CD4-positive, alpha-beta T cell (primary cell): ENCODE measurements at places on chromosomes 16 and 17. TPM values are rescaled to one million over a fixed set of nuclear protein-coding genes. Genes with fewer than 3 reads are reported as not detected.

DNA sequence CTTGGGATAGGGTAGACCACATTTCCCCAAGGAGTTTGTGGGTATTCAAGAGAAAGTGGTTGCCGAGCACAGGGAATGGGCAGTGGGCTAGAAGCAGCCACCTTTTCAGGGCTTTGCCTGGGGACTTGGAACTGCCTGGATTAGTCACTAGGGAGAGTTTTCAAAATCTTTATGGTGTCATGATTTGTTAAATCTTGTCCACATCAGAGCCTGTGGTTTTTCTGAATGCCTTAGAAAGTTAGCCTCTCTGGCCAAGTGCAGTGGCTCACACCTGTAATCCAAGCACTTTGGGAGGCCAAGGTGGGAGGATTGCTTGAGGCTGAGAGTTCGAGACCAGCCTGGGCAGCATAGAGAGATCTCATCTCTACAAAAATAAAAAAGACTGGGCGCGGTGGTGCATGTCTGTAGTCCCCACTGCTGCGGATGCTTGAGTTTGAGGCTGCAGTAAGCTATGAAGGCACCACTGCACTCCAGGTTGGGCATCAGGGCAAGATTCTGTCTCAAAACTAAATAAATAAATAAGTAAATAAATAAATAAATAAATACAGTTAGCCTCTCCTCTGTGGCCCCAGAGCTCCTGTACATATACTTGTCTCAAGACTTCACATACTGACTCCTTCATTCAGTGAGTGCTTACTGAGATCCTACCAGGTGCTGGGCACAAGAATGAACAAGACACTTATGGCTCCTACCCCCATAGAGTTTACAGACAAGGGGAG, 76.3 kb upstream of the HNF1B start:
- no peaks in the 10 kb centered on the region for H3K36me3 ChIP-seq
- no peaks in the 10 kb centered on the region for H3K27me3 ChIP-seq
- H3K4me3 ChIP-seq, result no peak overlapping the region
- DNase-seq, result no peak
- H3K27ac ChIP-seq, result no peak overlapping the region

DNA sequence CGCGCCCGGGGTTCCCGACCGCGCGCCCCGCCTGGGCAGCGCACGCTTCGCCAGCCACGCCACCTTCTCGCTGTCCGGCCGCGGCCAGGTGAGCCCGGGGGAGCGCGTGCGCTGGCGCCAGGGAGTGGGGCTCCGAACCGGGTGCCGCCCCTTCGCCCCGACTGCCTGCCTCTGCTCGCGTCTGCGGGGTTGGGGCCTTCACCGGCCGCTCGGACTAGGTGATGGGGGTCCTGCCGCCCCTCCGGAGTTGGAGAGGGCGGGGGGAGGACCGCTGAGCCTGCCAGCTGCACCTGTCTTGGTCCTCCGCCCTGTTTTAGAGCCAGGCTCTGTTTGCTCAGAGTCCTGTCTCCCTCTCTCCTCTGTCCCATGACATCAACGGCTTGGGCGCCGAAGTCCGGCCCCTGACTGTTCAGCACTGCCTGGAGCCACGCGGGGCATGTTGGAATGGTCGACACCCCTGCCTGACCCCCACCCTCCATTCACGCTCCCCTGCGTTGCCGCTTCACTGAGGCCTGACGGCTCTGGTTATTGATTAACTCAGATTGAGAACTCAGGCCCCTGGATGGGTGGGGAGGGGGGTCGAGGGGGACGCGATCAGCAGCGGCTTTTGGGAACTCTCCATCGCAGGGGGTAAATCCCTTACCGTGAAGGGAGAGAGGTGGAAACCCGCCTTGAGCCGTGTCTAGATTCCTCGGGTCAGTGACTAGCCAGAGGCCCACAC, 748 bp downstream of the SMTNL2 start:
- no peak overlapping the region for H3K27ac ChIP-seq
- H3K36me3 ChIP-seq, result no peaks in the 10 kb centered on the region
- H3K27me3 ChIP-seq, result peaks cover 22% of the 10 kb centered on the region
- DNase-seq, result no peak
- no peak overlapping the region for H3K4me3 ChIP-seq
- peaks cover 10% of the 10 kb centered on the region for H3K4me1 ChIP-seq

DNA sequence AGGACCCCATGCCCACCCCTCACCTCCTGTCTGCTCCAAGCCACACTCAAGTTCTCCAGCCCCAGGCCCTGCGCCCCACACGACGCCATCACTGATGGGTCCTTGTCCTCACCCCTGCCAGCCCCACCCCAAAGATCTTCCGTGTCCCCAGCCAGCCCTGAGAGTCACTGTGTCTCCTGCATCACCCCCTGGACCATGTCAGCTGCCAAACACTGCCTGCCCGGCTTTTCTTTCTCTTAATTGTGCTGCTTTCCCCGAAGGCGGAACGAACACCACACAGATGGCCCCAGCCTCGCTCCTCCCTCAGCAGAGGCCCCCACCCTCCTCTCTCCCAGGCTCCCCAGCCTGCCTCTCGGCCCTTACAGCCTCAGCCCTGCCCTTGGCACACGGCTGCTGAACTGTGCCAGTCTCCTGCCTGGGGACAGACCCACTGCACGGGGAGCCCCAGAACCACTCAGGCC, 4.8 kb upstream of the GAA start:
- no peak for DNase-seq
- H3K4me3 ChIP-seq, result no peak overlapping the region
- no peaks in the 10 kb centered on the region for H3K27me3 ChIP-seq
- H3K4me1 ChIP-seq, result peaks cover 14% of the 10 kb centered on the region

DNA sequence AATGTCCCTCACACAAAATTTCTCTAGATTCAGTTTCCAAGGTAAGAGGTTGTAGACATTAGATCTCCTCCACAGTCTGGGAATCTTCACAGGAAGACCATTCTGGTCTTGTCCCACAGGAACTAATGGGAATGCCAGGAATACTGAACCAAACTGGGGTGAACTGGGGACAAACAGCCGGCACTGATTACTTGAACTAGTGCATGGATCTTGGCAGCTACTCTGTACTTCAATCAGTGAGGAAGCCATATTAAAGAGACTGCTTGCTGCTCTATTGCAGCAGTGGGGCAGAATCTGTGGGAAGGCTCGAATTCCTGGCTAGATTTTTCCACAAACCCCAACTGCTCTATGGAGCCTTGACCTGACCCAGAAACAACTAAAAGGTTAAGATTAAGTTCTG, 268.9 kb upstream of the AXIN2 start:
- no peaks in the 10 kb centered on the region for H3K4me1 ChIP-seq
- no peak overlapping the region for H3K4me3 ChIP-seq
- no peak for DNase-seq
- H3K27me3 ChIP-seq, result no peaks in the 10 kb centered on the region
- H3K27ac ChIP-seq, result no peak overlapping the region

DNA sequence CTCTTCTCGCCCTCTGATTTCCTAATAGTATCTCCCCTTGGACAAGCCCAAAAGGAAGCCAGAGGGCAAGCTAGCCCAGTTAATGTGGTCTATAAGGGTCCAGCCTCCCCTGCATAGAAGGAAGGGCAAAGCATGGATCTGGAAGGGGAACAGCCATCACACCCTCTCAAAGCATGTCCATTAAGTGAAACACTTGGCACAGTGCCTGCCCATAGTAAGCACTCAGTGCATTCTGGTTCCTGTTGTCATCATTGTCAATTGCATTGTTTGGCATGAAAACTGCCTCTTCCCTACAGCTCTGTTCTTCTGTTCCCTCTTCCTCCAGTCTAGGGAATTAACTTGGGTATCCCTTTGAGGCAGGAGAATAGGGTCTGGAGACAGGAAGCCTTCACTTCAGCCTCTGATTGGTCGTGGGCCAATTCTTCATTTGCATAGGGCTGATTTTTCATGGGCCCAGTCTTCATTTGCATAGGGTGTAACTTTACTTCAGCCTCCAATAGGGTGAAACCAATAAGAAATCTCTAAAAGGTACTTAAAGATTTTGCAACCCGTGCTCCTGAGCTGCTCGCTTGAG, 81.4 kb downstream of the C17orf67 start:
- H3K36me3 ChIP-seq, result no peaks in the 10 kb centered on the region
- no peaks in the 10 kb centered on the region for H3K27me3 ChIP-seq
- no peak overlapping the region for H3K4me3 ChIP-seq
- no peak for DNase-seq
- H3K4me1 ChIP-seq, result peaks cover 13% of the 10 kb centered on the region
- no peak overlapping the region for H3K27ac ChIP-seq

DNA sequence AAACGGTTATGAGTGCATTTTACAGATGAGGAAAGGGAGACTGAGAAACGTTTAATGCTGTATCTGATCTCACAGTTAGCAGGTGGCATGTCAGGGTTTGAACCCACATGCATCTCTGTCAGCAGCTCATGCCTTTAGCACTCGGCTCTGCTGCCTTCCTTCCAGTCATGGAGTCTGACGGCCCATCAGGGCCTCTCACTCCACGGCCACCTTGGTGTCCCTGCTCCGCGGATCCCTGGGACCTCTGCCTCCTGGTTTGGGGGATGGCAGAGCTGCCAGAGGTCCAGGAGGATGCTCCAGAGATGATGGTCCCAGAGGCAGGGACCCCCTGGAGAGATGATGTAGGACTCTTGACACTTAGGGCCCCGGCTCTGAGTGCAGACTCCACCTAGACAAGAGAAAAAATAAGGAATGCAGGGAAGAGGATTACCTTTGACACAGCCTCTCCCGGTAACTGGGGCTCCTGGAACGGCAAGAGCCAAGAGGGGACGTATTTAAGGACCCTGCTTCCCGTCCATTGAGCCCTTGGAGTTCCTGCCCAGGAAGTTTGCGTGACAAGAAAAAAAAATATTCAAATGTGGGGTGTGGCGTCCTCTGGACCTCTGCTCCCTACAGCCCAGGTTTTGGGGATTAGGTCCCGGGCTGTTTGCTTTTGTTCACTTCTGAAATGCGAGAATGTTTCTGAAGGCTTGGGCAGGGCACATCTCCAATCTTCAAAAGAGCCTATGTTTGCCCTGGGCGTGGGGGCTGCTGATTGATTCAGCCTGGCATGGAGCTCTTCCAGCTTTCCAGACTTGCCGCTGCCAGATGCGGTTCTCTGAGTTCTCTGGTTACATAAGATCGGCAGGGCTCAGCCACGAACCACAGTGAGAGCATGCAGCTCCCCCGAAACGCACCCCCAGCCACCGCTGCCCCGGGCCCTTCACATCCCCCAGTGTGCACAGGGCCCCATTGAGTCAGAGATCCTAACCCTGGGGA, at the start of gene ALDH3A1:
TSS of gene ALDH3A1 (minus strand) at position 470 of the 978 bp plus-strand sequence. CDS start 3,169 bp downstream, outside the sequence.
- H3K27me3 ChIP-seq, result no peaks in the 10 kb centered on the region
- peaks cover 11% of the 10 kb centered on the region for H3K4me1 ChIP-seq
- H3K36me3 ChIP-seq, result no peaks in the 10 kb centered on the region
- no peak for DNase-seq
- no peak within 1 kb of the TSS for H3K27ac ChIP-seq

DNA sequence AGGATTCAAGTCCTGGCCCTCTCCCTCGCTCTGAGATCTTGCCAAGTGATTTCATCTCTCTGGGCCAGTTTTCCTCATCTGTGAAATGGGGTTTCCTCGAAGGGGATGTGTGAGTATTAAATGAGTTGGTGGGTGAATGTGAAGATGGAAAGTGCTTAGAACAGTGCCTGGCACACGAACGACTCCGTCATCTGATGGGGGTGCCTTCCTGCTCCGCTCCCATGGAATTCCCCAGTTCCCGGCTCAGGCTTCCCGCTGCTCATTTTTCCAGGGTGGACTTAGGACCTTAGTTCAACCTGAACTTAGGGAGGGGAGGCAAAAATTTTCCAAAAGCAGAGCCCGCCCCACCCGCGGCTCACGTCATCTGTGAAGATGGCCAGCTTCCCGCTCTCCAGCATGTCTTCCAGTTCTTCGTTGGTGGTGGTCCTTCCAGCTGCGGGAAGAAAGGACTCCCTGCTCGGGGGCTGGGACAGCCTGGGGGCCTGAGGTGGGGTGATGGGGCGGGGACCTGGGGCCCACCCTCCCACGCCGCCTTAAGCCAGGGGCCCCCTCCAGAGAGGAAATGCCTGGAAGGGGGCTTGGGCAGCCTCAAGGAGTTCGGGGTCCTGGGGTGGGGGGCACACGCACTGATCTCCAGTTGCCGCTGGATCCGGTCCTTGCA, 11.4 kb downstream of the HSD3B7 start:
- no peaks in the 10 kb centered on the region for H3K36me3 ChIP-seq
- no peak overlapping the region for H3K27ac ChIP-seq
- H3K27me3 ChIP-seq, result no peaks in the 10 kb centered on the region
- peak overlapping the region; percentile 58 for H3K4me3 ChIP-seq
- H3K4me1 ChIP-seq, result peaks cover 13% of the 10 kb centered on the region

DNA sequence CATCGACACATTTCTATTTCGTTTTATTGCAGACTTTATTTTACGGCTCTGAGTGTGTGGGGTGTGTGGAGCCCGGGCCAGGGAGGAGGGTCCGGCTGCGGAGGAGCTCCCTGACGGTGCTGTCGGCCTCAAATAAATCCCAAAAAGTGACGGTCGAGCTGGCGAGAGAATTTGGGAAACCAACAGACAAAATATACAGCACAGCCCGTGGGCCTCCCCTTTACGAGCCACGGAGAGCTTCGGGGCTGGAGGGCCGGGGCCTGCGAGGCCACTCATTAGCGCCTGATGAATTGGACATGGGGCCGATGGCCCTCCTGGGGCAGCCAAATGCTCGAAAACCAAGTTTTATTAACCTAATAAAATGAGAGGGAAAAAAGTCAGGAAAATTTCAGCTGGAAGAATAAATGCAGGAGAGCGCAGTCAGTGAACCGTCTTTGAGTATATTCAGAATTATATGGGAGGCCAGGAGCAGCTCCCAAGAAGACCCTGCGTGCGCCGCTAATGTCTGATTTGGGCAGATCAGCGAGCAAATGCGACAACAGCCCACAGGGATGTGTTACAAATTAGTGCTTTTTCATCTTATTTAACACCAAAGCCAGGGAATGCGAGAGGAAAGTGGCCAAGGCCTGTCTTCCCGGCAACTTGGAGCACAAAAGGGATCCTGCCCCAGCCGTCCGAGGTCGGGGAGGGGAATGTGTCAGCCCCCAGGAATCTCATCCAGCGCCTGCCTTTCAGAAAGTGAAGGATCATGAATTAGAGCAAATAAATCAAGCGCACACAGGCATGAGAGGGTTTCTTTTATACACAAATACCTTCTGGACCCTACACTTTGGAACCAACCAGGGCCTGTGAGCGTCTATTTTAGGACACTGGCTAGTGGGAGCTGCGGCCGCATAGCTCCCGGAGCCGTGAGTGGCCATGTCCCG, 249.1 kb downstream of the C16orf95 start:
- no peak overlapping the region for H3K4me3 ChIP-seq
- H3K27me3 ChIP-seq, result peaks cover 12% of the 10 kb centered on the region
- H3K4me1 ChIP-seq, result no peaks in the 10 kb centered on the region
- H3K36me3 ChIP-seq, result no peaks in the 10 kb centered on the region
- no peak overlapping the region for H3K27ac ChIP-seq

DNA sequence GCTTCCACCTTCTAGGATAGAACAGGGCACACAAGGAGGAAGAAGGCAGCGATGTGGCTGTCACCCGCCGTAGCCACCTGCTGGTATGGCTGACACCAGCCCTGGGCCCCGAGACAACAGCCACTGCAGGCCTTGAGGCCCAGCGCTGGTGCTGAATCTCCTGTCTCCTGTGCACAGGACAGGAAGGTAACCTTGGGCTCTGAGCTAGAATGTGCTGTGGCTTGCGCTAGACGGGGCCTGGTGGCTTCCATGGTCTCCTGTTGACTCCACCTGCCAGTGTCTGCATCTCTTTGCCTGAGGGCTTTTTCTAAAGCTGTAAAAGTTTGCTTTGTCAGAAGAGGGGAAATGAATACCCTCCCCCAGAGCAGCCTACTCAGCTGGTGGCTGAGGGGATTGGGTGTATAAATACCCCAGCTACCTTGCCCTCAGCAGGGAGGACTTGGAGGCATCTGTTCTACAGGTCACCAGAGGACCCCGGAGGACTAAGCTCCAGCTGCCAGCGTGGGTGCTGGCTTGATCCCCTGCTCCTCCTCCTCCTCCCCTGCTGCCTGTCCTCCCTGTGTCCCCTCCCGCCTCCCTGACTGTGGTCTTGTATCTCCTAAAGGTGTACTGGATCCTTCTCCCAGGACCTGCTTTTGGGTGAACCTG, 76.1 kb upstream of the SDK2 start:
- H3K4me1 ChIP-seq, result peaks cover 43% of the 10 kb centered on the region
- DNase-seq, result peak; percentile 8
- no peaks in the 10 kb centered on the region for H3K27me3 ChIP-seq
- H3K4me3 ChIP-seq, result no peak overlapping the region

C17orf67 gene
- 4.3 TPM for total RNA-seq

EPX gene
- total RNA-seq, result not detected

FOXC2 gene
- 0.19 TPM for total RNA-seq
